ENCODE measurements at places on chromosomes 13 and 19.

DNA sequence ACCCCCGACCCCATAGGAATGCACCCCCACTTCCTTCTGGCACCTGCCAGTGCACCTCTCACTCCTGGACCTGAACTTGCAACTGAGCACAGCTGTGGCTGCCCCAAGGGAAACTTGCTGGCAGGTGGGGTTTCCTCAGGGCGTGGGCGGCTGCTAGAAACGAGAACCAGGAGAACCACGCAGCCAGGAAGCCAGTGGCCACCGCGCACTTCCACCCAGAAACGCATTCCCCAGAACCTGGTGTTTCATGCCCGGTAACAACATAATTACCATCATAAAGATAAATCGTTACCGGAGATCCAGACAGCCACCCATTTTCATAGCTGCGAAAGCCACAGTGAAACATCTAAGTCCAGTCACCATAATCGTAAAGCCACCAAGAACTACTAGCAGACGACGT lies 75.2 kb upstream of the C13orf46 start:
- DNase-seq = peak; percentile 69

GRCh38 chr19:19475015-19475765 lies 40.2 kb downstream of the TSSK6 start:
- no peak for DNase-seq

DNA sequence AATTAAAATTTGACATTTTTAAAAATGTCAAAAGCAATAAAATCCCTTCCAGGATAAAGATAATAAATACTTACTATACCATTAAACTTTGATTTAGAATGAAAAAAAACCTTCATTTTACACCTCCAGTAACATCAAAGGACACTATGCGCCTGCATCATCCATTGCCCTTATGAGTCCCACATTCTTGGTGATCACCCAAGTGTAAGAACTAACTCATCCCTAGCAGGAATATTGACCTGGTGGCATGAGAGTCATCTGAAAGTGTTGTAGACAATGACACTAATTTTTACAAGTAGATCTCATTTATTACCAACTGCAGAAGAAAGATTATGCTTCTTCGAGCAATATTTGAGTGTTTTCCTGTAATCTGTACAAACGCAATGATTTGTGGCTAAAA lies 1128.9 kb downstream of the EFNB2 start:
- DNase-seq = no peak

GRCh38 chr19:9939301-9939913 lies 3.1 kb upstream of the OLFM2 start:
- DNase-seq = no peak

GRCh38 chr13:97878431-97879375 lies 74.8 kb upstream of the IPO5 start:
- no peak for DNase-seq

Data from GM13976 (cell line).